ENCODE measurements at places on chromosomes 6 and 20.
A peak's percentile ranks its signal among the peaks of the same experiment; 100 is the strongest.

DNA sequence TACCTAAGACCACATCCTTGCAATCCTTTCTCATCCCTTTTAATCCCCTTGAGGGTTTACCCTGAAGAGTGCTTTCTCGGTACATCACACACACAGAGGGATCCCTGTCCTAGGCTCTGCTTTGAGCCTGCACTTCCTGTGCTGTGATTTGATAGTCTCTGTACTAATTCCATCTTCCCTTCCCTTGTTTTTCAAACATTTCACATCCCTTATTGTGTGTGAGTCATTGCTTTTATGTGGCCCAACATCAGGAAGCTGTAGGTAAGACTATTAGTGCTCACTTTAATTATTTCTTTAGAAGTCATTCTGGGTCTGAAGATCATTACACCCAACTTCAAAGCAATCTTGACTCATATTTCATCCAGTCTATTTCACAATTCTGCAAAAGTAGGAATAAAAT is 57.2 kb upstream of the ANKEF1 start:
- DNase-seq: no peak

DNA sequence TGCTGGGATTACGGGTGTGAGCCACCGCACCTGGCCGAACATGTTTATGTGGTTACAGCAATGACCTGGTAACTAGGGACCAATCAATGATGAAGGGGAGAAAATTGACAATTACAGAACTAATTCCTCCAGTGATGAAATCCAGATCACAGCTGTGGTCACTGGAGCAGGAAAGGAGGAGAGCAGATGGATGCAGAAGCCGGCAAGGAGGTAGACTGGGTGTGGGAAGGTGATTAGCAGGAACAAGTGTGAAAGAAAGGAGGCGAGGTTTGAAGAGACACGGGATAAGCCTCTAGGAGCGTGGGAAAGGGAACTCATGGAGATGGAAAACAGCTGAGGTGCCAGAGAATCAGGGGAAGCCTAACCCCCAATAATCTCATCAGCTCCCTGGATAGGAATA is 17.2 kb upstream of the SPAG4 start:
- no peak for DNase-seq

DNA sequence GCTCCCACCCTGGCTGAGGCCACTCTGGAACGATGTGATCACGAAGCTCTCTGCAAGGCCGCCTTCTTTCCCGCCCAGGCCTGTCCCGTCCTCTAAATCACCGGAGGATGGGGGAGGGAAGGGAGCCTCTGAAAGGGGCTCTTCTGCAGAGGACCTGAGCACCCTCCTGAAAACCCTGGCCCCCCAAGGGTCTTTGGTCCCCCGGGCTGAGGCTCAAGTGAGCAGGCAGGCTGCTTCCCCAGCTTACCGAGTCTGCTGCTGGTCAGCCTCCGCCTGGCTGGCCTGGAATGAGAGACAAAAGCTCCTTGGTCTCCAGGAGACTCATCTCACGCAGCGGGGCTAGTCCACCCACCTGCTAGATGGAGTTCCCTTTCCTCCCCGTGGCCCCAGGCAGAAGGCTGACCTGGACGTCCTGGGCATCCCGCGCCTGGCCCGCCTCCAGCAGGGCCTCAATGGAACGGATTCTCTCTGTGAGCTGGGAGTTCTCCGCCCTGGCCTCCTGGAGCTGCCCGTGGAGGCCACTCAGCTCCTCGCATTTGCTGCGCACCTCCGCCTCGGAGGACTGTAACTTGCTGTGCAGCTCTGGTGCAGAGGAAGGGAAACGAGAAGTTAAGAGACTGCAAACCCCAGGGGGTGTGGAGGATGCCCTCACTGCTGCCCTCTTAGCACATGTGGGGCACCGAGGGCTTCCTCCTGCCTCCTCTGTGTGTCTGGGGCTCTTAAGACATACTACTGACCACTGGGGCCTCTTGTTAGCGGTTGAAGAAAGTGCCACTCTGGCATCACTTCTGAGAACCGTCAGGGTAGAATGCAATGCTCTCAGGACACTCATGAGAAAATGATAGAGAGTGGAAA is 54.7 kb downstream of the RRBP1 start:
- DNase-seq: no peak

- no peak for DNase-seq
Measured at GRCh38 chr6:40387871-40388264, 199.3 kb downstream of the LRFN2 start.

DNA sequence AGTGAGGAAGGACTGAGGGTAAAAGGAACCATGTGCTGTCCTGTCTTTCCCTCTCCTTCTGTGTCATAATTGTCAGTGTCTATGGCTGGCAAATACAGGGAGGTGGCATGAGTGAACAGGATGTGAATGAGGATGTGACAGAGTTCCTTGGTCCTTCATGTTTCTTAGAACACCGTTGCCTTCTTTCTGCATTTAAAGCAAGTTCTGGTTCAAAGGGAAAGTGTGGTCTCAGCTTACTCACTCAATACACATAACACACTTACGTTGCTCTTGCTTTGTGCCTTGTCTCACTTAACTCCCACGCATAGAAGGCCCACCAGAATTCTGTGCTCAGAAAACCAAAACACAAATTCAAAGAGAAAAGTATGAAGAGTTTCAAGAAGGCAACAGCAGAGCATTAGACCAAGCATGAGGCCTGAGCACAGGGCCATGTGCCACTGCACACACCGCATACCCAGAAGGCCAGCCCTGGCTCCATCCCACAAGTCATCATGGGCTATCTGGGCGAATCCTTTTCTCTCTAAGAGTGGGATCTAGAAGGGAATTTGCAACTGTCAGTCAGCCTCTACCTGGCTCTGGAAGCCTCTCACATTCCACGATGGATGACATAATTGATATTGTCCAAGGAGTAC is 38.9 kb upstream of the SAYSD1 start:
- no peak for DNase-seq

DNA sequence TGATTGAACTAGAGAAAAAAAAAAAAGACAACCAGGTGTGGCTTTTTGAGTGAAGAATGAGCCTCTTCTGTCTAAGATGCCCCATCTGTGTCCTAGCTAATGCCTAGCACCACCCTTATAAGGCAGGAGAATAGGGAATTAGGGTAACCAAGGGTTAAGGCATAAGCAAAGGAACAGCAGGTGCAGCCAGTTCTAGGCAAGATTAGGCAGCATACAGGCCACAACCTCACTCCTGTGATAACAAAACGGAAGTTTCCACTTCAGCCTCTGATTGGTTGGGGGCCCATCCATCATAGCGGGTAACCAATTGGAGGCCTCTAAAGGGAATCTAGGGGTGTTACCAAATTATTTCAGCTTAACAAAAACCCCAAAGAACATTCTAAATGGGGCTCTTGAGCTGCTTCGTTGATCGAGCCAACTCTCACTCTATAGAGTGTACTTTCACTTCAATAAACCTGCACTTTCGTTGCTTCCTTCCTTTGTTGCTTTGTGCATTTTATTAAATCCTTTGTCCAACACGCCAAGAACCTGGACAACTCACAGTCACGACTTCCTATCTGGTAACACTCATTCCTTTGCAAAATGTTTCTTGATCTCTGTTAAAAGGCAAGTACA is 61.9 kb upstream of the TAGAP start:
- no peak for DNase-seq

DNA sequence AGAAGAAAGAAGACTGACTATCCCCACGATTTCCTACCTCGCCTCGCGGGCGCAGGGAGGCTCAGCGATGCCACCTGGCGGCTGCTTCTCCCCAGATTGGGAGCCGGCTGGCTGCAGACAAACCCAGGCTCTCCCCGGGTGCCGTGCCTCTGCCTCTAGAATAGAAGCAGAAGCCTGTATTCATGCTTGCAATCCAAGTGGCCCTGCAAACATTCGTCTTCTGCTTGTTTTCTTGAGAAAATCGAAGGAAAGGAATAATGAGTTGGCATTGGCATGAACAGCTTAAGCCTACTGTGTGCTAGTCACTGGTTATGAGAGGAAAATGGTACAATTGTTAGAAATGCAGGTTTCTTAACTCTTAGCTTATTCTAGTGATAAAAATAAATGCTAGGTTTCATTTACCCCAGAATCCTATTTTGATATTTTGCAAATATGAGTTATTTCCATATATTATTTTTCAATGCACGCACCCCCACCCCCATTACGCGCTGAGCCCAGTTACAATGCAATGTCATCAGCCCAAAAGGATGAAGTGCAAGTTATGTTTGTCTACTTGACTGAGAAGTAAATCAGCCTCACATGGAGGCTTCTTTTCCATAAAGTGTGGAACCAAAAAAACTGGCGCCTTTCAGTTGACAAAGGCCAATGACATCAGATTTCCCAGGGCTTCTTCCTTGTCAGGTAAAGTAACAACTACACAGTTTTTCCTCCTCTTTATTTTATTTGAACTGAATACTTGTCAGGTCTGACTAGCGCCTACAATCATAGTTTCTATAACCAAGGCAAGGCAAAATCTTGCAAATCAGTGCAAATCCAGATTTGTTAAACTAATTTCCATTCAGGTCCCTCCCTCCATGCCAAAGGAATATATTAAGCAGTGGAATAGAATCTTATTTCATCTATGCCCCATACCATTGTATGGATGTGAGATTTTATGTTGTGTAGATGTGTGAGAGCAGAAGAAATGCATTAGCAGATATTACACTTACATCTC is 3.9 kb upstream of the SOX4 start:
- DNase-seq: peak; percentile 91

DNA sequence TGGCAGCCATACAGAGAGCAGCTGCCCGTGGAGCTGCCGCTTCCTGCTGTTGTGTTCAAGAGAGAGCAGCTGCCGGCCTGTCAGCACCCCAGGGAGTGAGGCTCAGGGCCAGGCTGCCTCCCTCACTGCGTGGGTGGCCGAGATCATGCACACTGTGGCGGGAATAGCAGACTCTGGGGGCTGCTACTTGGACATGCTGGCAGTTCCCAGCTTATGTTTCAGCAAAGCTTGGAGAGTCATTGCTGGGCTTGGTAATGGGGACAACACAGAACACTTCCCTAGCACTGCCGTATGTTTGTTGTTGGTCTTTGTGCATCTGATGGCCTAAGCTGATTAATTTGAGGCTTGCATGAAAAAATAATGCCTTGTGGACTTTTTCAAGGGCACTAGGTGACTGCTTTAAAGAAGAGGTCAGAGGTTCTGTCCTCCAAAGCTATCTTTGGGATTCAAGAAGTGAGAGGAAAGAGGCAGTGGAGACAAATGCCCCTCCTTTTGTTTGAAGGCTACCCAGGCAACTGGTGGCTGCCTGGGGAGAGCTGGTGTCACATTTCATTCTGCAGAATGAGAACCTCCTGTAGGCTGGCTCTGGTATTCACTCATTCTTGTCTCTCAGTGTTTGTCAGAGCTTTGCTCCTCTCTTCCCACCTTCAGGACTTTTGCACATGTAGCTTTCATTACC is 18.8 kb downstream of the MRAP2 start:
- no peak for DNase-seq

GRCh38 chr6:149478631-149479314 is 6.0 kb downstream of the ZC3H12D start:
- DNase-seq: no peak

DNA sequence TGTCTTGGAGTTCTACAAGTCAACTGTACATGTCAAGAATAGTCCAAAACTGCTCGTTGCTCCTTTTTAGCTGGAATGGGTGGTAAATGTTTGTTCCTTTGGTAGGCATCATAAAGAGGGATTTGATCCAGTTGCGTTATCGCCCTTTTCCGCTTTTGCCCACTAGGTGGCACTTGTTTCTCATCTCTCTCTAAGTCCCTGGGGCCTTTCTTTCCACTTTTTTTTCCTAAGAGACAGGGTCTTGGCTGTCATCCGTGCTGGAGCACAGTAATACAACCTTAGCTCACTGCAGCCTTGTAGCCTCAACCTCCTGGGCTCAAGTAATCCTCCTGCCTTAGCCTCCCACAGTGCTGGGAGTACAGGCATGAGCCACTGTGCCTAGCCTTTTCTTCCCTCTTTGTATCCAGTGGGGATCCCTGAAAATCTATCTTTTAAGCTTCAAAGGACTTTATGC is 20.7 kb downstream of the GTPBP2 start:
- peak; percentile 60 for DNase-seq
